Dermis microvascular lymphatic vessel endothelial cell (primary cell): ENCODE measurements at places on chromosomes 6 and 20.

- DNase-seq = peak; percentile 95
Observed at GRCh38 chr6:15922510-15923250, 206.2 kb upstream of the MYLIP start.

DNA sequence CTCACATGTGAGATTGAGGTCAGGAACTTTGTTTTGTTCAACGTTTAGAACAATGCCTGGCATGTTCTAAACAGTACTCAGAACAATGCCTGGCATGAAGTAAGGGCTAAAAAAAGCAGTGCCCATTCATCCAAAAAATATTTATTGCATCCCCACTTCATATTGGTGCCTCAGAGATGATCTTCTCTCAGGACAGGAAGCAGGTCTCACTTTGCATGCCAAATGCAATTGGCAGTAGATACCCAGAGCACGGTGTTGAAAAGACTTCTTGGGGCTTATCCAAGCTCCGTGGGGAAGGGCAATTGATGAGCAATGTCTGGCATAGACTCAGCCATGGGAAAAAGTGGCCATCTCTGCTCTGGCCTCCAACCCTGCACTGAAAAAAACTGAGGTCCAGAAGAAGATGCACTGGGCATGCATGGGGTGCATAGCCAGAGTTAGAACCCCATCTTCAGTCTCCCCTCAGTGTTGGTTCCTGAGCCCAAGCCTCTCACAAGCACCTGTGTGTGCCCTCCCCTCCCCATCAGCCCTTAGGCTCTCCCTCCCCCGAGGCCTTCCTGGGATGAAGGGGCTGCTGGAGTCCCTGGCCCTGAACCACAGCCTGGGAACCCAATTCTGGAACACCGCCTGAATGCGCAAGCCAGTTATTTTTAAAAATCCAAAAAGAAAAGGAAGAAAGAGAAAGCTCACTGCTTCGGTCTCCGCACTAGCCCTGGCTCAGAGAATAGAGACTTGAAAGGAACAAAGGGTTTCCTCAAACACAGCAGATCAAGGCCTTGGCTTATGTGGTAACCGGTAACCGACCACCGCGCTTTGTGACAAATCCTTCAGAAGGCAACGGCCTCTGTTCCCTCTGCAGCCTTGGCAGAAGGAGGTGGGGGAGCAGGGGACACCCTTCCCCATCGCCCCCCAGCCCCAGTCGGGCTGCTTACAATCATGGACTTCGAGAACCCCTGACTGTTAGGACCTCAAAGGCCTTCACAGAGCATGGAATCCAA, 78.5 kb upstream of the SIRPA start:
- peak; percentile 79 for DNase-seq

GRCh38 chr20:53929399-53929798, 141.0 kb downstream of the BCAS1 start:
- no peak for DNase-seq

- no peak for DNase-seq
Observed at GRCh38 chr20:25686081-25687067, 10.3 kb downstream of the ZNF337 start.

- no peak for DNase-seq
Observed at GRCh38 chr6:46376562-46377061, 114.6 kb downstream of the RCAN2 start.

GRCh38 chr6:55874316-55874715, 1.1 kb downstream of the BMP5 start:
- no peak for DNase-seq

- DNase-seq = no peak
Observed at GRCh38 chr6:132686531-132686930, 27.3 kb downstream of the VNN1 start.

DNA sequence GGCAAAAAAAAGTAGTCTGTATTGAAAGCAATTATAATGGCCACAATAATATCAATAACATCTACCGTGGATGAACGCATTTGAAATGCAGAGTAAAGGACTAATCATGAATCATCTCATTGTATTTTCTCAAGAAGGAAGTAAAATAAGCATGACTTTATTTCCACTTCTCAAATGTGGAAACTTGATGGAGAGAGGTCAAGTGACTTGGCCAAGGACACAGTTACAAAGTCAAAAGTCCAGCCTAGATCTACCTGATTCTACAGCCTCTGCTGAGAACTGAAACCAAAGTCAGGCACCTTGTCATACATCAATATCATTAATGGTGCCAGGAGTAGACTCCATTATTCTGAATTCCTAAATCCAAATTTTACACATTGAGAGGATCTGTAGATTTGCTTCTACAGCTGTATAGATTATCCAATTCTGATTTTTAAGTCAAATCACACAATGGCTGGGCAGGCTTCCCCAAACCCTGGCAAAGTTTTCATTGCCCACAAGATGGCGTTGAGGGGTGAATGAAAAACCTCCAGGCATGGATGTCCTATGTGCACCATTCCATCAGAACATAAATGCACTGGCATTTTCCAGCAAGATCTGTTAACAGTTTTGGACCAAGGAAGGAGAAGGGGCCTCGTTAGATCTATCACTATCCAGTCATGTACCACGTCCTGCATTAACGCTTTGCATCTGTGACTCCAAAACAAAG, 423.1 kb downstream of the MAFB start:
- DNase-seq = peak; percentile 62

DNA sequence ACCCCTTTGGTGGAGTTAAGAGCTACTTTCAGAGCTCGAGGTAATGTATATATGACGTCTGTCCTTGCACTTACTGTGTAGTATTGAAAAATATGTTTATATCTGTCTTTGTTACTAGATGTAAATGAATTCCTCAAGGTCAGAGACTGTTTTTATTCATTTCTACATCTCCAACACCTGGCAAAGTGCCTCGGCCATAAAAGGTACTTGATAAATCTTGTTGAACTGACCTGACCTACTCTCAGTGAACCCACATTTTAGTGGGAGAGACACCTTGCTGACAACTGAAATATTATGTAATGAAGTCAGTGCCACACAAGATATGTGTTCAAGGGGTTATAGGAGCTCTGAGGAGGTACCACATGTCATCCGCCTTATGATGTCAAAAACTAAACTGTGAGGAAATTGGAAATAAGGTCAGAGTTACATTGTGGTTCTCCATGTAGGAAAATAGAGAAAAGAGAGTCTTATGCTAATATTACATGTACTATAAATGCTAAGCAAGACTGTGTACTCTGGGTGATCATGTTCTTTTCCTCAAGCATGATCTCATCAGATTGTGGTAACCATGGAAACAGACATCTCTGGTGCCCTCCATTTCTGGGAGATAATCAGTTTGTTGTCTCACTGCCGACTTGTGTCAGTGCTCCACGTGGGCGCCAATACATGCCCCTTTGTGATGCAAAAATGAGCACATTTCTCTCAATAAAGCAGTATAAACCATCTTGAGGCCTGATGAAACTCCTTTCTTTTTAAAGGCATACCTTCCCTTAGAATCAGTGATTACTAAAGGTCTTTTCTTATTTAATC, 5.7 kb upstream of the TMEM30A start:
- no peak for DNase-seq

GRCh38 chr6:117266257-117267053, 1.1 kb downstream of the VGLL2 start:
- DNase-seq = no peak

- DNase-seq = peak; percentile 60
Observed at GRCh38 chr20:62186887-62187866, 4.3 kb downstream of the MTG2 start.

DNA sequence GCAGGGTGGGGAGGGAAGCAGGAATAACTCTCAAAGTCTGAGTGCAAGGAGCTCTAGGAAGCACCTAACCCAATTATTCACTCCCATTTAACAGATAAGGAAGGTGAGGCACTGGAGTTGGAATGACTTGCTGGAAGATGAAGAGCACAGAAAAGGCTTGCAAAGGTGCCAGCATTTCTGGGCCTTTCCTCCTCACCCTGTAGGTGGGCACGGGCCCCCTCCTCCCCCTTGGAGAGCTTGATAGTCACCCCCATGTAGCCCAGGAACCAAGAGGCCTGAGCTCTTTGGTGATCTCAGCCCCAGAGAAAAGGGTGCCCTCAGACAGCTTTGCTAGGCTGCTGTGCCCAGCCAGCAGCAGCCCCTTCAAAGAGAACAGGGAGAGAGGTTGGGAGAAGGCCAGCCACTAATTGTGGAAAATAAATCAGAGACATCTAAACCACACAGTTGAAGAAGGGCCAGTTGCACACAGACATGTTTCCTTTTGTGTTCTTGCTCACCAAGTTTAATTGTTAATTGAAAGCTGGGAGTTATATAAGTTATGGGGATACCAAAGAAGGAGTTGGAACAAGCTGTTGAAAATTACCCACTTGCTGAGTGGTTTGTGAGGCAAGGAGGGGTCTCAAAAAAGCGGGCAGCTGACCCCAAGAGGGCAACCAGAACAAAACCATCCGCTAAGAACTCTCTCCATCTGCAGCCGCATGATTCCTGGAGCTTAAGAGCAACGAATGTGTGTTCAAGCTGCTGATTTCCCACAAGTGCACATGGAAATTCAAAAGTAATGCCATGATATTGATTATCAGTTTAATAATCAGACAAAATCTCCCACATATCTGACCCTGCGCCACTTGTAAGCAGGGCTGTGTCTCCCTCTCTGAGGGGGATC, 77.0 kb downstream of the MRPL14 start:
- no peak for DNase-seq

DNA sequence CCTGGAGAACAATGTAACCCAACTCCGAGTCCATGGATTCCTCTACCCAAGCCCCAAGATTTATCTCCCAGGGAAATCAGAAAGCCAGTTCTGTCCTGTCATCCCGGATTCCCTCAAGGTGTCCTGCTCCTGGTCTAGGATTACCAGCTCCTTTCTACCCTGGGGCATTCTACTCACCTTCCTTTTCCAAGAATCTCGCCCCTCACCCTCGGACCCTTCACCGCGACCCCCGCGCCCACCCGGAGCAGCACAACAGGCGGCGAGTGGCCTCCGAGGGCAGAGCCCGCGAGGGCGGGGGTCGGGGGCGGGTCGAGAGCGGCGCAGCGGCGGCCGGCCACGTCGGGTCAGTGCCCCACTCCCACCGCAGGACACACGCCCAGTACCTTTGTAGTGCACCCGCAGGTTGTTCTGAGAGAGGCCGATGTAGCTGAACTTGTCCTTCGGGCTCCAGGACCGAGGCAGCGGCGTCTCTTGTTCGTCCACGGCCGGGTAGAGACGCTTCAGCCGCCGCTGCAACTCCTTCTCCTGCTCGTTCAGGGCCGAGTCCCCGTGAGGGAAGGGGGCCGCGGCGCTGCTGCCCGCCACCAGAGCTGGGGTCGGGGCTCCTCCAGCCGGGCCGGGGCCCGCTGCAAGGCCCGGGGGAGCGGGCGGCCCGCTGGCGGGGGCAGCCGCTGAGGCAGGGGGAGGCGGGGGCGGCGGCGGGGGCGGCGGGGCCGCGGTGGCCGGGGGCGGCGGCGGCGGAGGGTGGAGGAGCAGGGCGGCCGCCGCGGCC, 897 bp downstream of the RANBP9 start:
- no peak for DNase-seq

- DNase-seq = no peak
Observed at GRCh38 chr20:22106308-22106938, 401.0 kb downstream of the PAX1 start.

DNA sequence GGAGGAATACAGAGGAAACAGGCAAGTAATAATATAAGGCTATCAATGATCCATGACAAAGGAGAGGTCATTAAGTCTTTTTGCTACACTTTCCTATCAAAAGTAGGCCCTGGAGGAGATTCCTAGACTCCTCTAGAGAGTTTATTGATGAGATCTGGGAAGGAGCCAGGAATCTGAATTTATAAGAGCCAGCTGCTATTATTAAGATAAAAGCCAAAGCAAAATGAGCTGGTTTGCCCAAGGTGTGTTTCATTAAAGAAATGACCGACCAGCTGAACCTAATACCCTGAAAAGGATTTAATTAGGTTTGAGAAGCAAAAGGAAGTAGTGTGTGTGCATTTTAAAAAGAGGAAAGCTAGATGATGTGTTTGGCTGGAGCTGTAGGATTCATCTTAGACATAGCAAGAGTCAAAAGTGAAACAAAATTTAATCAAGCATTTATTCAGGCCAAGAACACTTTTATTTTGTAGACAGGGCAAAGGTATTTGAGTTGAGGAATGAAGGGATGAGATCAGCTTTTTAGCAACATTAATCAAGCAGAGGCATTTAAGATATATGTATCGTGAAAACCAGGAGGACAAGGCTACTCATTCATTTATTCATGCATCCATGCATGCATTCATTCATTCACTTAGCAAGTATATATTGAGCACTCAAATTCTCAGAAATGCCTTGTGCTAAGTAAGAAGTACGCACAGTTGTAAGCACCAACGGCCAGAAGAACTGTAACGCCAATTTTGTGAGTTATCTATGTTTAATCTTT, 43.5 kb upstream of the SCAF8 start:
- DNase-seq = no peak

GRCh38 chr20:667351-668034, 8.1 kb downstream of the SCRT2 start:
- peak; percentile 9 for DNase-seq

- DNase-seq = no peak
Observed at GRCh38 chr20:35583636-35584560, 31.7 kb upstream of the SPAG4 start.

- DNase-seq = no peak
Observed at GRCh38 chr20:47444584-47444983, 57.1 kb upstream of the NCOA3 start.

- peak; percentile 65 for DNase-seq
Observed at GRCh38 chr6:33585403-33586107, 5.5 kb upstream of the BAK1 start.

DNA sequence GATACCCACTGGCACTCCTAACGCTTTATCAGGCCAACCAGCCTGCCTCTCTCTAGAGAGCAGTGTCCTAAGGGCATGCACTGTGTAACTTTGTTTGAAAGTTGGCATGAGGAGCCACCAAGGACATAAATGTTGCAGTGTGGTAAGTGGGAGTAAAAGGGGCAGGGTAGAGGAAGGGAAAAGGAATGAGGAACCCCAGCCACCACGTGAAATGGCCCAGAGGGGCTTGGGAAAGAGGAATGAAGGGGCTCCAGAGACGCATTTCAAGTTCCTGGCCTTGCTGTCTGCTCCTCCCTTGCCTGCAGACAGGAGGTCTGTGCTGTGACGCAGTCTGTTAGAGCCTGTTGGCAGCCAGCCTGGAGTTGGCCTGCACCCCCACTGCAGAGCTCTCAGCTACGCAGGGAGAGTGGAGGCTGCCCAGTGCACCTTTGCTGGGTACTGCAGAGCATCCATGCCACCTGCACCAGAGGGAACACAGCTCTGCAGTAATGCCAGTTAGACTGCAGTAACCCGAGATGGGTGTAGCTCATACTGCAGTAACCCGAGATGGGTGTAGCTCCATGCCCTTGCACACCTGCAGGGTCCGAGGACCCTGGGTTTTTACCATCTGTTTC, 86.8 kb upstream of the SNAP25 start:
- DNase-seq = peak; percentile 11
